ENCODE measurements at places on chromosomes 5 and 9.

DNA sequence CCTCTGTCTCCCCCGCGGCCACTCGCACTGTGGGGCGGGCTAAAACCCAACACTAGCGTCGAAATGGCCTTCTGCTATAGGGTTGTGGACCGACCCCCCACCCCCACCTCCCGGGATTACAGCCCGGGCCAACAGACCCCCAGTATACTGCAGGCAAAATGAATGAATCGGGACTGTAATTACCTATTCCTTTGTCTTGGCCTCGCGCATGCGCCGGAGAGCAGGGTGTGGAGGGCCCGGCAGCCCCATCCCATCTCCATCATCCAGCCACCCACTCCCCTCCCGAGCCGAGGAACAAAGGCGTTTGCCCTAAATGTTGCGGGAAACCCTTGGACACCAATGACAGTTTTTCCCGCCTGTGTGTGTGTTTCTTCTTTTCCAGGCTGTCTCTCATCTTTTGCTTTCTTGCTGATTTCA, 1.6 kb downstream of the BASP1 start:
- no peak for DNase-seq

DNA sequence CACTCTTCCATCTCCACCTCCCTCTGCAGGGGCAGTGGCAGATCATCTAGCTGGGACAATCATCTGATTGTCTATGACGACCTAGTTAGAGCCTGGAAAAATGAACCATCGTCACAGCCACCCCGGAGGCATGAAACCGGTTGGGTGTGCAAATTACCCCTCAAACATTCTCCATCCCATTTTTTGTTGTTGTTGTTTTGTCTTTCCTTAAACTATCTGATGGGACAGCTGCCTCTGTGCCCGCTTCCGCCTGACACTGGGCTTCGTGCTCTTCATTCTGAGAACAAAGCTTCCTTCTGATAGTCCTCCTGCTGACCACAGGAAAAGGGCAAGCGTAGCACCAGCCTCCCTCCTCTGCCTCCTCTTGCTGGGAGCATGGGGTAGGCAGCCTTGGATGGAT, 7.0 kb upstream of the NDST1 start:
- DNase-seq, result no peak

- DNase-seq, result no peak
Measured at GRCh38 chr9:128733256-128733655, 9.3 kb upstream of the ZDHHC12 start.

- no peak for DNase-seq
Measured at GRCh38 chr5:32100230-32100629, 73.9 kb downstream of the GOLPH3 start.

DNA sequence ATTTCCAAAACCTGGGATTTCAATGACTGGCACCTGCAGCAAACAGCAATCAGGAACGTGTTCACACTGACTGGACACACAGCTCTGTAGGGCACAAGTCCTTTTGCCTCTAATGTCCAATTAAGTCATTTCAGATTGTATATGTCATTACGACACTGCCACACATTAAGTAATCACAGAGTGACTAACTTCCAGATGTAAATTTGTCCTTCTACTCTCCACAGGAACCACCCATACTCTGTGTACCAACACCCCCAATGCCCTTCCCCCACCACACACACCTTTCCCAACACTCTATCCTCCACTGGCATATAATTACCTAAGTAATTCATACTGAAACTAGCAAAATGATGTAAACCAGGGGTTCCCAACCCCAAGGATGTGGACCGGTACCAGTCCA, 30.5 kb downstream of the LARS1 start:
- DNase-seq, result no peak

GRCh38 chr5:153476767-153477166, 13.7 kb upstream of the GRIA1 start:
- DNase-seq, result no peak

DNA sequence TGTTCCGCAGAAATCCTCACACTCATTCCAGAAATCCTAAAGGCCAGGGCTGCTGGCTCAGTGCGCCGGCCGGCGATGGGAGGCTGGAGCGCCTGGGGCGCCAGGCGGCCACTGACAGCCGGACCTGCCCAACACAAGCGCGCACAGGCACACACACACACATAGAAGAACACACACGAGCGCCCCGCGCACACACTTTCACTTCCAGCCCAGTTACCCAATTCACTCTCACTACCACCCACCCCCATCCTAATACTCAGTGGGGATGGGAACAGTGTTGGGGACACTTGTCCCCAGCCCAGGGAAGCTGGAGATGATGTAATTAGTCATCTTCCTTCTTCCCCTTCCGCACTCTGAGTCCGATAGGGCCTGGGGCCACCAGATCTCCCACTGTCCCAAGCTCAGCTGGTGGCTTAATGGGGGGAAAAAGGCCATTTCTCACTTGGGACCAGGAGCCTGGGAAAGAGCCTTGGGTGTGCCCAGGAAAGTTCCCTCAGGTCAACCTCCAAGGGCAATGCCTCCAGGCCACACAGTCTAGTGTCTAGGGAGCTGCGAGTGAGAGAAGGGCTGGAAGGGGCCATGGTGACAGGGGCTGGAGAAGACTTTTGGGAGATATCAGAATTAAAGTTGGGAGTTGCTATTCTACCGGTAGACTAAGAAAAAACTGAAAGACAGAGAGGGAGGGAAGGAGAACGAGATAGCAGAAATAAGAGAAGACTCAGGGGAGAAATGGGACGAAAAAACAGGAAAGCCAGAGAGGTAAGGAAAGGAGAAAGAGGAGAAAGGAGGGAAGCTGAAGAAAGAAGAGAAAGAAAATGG, 1.7 kb downstream of the EBF1 start:
- no peak for DNase-seq

GRCh38 chr5:60856066-60856465, 12.0 kb upstream of the ELOVL7 start:
- no peak for DNase-seq

- no peak for DNase-seq
Measured at GRCh38 chr9:79390077-79390698, 181.6 kb upstream of the TLE4 start.

DNA sequence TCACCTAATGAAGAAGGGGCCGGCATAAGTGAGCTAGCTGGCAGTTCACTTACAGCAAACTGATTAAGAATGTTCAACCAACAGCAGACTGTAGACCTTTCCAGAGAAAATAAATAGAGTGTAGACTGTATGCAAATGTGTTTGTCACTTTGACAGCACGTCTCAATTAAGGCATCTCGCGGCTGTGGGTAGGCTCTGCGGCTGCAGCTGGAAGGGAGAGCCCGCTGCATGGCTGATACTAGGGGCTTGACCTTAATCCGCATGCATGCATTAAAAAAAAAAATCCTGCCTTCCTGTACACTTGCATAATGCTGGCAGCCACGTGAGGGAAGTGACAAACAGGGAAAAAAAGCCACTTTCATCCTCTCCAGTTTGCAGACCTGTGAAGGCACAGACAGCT, 82.3 kb downstream of the CRB2 start:
- no peak for DNase-seq

- no peak for DNase-seq
Measured at GRCh38 chr5:151646334-151646733, 40.4 kb downstream of the SPARC start.

- no peak for DNase-seq
Measured at GRCh38 chr5:27612161-27612560, 573.8 kb upstream of the CDH9 start.

DNA sequence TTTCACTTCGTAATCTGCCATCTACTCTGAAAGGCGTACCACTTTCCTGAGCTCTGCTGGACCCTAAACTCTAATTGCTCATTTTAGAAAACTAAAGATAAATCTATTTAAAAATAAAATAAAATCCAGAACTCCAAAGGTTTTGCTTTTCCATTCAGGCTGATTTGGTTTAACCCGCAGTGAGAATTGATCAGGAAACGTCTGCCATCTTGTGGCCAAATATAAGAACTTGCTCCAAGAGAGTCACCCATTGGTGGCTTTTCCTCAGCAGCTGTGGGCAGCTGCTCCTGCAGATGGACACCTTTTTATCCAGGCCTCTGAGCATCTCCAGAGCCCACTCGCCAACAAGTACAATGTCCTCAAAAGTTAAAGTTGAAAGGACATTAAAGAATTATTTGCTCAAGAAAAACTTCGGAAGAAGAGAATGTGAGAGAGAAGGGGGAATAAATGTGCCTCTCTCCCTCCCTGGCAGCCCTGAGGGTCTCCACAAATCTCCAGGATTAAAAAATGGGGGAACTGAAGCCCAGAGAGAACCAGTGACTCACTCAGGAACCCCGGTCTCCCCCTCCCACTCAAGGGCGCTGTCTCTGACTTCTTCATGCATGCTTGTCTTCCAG, 4.1 kb downstream of the SAXO1 start:
- DNase-seq, result no peak

- no peak for DNase-seq
Measured at GRCh38 chr5:107772418-107773310, 101.9 kb upstream of the EFNA5 start.

DNA sequence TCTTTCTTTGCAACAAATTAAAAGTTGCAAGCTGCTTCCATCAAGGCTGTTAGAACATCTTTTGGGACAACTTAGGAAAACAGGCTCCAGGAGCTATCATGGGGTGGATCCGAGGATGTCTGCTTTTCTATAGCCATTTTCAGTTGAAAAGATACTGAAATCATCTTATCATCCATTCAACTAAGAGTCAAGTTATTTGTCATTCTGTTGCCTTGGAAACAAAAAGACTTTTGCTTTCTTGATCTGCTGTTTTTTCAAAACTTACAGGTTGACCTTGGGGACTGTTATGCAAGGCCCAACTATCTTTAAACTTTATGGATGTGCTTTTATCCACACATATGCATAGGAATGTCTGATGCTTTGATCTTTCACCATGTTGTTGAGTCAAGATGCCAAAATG, 545.3 kb upstream of the DAP start:
- DNase-seq, result no peak

- no peak for DNase-seq
Measured at GRCh38 chr5:165630261-165630778, 2124.9 kb downstream of the MAT2B start.

- no peak for DNase-seq
Measured at GRCh38 chr5:178206166-178207101, 2.1 kb downstream of the HNRNPAB start.

DNA sequence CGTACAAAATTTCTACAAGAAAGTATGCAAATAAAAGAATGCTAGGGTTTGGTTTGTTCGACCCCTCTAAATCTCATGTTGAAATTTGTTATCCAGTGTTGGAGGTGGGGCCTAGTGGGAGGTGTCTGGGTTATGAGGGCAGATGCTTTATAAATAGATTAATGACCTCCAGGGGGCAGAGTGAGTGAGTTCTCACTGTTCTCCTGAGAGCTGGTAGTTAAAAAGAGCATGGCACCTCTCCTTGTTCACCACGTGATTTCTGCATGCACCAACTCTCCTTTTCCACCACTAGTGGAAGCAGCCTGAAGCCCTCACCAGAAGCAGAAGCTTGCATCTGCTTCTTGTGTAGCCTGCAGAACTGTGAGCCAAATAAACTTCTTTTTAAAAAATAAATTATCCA, 50.4 kb upstream of the FAM170A start:
- no peak for DNase-seq

DNA sequence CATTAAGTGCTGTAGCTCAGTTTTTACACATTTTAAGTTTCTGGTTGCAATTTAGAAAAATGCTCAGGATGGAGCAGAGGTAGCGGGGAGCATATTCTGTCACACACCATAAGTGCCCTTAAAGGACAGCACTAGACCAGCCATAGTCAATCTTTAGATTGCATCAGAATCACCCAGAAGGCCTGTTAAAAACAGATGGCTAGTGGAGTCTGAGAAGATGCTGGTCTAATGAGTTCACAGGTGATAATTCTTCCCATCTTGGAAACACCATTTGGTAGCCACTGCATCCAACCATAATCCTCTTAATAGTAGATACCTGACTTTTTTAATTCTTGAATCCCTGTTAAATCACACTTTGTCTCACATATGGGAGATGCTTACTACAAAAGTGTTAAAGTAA, 113.2 kb downstream of the CDH18 start:
- DNase-seq, result no peak

DNA sequence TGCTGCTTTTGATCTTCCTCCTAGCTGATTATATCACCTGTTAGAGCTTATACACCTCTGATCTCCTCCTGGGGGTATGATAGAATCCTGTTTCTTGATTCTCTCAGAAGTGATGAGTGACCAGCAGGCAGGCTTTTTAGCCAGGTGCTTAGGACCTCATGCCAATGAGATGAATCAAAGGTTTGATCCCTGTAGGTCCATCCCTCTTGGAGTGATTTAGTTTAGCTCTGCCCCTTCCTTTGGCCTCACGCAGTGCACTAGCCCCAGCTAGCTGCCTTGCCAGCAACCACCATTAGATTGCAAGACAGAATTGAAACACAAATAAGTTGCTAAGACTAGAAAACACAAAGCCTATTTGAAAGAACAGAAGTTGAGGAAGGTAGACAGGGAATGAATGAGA, 84.4 kb downstream of the ZSWIM6 start:
- DNase-seq, result no peak

- DNase-seq, result no peak
Measured at GRCh38 chr9:129174724-129175514, 3.1 kb downstream of the IER5L start.

Data from activated T-helper 1 cell treated with anti-CD3 and anti-CD28 coated beads, Interleukin-2, amount 50 U/mL, for 16 hours (primary cell).